Fibroblast of skin of abdomen (primary cell): ENCODE measurements at places on chromosomes 7 and 10.
A peak's percentile ranks its signal among the peaks of the same experiment; 100 is the strongest.

DNA sequence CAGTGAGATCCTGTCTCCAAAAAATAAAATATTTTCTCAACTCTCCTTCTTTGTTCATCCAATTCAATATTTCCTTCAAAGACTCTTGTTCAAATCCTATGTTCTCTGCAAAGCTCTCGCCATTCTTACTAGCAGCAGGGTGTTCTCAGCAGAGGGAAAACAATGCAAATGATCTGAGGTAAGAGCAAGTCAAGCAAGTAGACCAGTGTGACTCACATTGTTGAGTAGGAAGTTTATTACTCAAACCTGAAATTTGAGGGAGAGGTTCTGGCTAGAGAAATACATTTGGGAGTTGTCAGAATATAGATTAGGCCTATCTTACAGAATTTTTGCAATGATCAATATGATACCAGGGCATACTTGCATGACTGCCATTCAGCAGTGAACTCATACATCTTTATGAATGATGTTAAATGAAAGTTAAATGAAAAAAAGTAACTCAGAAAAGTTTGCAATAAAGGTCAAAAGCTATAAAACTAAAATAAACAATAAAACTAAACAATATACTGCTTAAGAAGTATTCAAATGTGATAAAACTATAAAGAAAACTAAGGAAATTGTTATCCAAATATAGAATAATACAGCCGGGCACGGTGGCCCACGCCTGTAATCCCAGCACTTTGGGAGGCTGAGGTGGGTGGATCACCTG is 5.8 kb downstream of the IDE start:
- peak; percentile 48 for DNase-seq

- DNase-seq: no peak
Observed at GRCh38 chr10:129784291-129784690, 179.8 kb downstream of the EBF3 start.

GRCh38 chr7:108239501-108240225 is 109.5 kb upstream of the LAMB4 start:
- DNase-seq: no peak

DNA sequence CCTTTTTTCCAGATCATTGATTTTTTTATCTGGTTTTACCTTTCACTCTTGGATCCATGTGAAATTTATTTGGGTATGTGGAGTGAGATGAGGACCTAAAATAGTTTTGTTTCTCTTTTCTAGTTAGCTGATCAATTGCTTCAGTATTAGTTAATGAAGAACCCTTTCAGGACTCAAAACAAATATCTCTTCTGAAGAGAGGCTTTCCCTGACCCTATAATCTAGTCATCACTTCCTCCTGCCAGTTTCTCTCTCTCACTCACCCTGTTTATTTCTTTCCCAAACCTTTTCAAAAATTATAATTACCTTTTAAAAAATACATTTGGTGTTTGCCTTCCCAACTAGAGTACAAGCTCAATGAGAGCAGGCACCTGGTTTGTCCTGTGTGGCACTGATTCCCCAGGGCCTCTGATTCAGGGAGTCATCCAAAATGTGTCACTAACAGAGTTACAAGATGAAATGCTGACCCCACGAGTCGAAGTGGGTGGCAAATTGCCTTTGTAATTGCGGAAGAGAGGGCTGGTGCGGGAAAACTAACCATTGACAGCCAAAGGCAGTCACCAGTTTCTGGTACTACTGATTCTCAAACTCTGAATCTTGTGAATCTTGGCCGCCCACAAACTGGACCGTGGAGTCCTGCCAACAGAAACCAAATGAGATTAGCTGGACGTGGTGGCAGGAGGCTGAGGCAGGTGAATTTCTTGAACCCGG is 2.4 kb downstream of the TMEM140 start:
- DNase-seq: no peak

GRCh38 chr7:26321435-26321834 is 29.8 kb downstream of the SNX10 start:
- DNase-seq: no peak

DNA sequence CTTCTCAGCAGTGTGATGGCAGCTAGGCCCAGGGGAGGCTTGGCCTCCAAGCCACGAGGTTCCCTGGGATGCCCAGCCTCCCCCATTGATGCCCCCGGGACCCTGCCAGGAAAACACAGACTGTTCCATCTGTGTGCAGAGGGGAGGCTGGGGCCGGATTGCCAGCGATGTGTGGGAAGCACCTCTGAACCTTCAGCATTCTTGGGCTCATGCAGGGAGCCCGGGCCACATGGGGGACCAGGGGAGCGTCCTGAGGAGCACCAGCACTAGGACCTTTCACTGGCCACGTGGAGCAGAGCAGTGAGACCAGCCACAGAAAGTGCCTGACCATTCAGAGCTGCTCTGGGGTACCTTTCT is 2.6 kb downstream of the IMPDH1 start:
- no peak for DNase-seq

DNA sequence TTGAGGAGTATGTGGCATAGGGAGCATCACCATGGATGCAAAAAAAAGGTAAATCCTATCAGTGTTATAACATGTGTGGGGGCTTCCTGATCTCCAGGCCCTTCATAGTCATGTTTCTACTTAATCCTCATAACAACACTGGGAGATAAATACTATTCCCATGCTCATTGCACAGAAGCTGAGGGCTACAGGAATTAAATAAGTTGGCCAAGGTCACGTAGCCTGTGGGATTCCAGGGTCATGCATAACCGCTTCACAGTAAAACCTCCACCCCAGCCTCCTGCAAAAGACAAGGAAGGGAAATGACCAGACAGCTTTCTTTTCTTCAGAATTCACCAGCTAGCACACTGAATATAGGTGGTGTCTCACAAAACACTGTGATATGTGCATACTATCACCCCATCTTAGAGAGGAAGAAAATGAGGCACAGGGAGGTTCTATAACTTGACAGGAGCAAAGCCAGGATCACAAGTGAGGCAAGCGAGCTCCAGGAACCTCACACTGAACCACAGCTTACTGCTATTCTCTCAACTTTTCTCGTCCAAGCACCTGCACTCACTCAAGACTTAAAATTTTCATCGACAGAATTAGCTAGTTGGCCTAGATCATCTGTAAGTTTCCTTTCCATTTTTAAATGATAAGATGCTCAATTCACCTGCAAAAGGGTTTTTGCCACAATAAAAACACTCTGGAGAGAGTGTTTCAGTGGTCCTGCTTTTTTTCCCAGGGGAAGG is 13.4 kb downstream of the JAZF1 start:
- no peak for DNase-seq

- DNase-seq: no peak
Observed at GRCh38 chr7:3806516-3806915, 505.5 kb downstream of the SDK1 start.

GRCh38 chr7:92732316-92733036 is 103.9 kb downstream of the CDK6 start:
- no peak for DNase-seq

- no peak for DNase-seq
Observed at GRCh38 chr7:27191833-27192545, 7.0 kb upstream of the HOXA11 start.

DNA sequence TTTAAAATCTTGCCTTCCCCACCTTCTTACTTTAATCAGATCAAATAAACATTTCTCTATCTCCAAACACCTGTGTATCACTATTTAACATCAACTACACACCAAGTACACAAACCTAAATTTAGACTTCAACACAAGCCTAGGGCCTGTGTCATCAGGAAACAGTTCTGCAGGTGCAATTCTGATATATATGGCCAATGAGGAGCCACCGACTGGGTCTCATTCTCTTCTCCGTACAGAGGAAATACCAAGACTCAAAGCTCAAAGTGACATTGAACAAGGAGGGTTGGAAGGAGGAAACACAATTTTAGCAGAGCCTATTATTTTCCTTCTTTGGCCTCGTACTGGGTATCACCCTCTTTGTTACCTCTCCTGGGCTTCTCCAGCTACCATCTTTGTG is 152.6 kb upstream of the PRR15 start:
- no peak for DNase-seq

DNA sequence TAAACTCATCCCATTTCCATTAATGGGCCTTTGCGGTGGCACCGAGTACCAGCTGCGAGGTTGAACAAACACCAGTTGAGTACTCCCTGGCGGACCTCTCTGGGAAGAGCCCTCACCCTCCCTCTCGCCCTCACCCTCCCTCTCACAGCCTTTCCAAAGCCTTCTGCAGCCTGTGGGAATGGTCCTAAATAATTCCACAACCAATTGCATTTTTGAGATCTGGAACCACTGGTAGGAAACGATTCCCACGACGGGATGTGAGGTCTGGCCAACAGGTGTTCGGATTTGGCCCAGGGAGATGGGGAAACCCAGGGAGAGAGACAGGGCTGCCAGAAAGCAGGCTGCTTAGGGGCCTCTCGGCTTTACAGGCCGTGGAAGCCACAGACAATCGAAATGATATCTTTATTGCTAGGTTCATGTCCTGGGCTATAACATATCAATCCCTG is 5.3 kb downstream of the PTF1A start:
- DNase-seq: no peak

GRCh38 chr10:30247704-30248103 is 101.4 kb downstream of the MTPAP start:
- no peak for DNase-seq

DNA sequence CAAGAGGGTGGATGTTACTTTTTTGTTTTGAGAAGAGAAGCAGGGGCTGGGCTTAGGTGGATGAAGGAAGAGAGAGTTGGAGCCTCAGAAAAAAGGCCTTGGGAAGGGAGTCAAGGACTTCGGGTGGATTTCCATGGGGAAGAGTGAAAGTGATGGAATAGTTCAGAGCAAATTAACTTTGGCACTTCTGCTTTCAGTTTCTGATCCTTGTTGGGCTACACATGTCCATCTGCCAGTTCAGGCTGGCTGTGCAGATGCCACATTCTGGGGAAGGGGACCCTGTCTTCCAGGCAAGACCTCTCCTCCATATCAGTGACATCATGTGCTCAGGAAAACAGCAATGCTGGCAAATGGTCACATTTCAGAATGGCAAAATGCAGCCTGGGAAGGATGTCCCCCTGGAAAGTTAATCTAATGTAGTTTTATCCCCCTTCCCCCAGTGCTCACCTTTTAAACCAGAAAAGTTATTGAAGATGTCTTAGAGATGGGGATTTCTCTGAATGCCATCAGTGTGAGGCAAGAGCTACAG is 86.0 kb downstream of the WDFY4 start:
- DNase-seq: no peak

DNA sequence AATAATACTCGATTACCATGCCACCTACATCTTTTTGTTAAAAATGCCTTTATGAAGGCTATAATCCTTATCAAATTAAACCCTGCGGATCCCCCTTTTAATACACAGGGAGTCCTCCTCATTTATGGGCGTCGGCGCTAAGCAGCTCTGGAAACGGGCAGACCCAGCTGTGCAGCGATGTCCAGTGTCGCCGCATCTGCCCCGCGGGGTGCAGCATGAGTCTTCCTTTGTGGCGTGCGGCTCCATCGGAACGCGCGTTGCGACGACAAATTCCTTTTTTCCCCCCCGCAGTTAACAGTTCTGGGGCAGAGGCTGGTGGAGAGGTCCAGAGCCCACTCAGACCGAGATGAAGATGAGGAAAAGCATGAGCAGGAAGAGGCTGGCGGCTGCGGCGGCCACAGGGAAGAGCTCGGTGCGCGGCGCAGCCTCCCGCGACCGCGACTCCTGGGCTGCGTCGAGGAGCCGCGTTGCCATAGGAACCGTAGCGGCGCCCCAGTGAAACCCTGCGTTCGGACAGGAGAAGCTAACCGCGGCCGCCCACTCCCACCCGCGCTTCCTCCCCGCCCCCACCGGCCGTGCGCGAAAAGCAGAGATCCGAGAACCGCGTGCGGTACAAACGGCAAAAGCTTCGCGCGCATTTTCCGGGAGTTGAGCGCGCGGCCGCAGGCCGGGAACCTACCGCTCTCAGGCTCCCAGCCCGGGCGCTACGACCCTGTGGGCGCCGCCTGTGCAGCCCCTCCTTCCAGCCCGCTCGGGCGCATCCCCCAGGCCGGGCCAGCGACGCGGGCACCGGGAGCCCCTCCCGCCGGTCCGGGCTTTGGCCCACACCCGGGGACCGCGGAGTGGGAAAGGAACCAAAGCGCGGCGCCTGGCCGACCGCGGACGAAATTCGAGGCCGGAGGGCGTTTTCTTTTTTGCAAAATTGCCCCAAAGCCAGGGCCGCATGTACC is 130.6 kb downstream of the SPAG6 start:
- DNase-seq: peak; percentile 21

DNA sequence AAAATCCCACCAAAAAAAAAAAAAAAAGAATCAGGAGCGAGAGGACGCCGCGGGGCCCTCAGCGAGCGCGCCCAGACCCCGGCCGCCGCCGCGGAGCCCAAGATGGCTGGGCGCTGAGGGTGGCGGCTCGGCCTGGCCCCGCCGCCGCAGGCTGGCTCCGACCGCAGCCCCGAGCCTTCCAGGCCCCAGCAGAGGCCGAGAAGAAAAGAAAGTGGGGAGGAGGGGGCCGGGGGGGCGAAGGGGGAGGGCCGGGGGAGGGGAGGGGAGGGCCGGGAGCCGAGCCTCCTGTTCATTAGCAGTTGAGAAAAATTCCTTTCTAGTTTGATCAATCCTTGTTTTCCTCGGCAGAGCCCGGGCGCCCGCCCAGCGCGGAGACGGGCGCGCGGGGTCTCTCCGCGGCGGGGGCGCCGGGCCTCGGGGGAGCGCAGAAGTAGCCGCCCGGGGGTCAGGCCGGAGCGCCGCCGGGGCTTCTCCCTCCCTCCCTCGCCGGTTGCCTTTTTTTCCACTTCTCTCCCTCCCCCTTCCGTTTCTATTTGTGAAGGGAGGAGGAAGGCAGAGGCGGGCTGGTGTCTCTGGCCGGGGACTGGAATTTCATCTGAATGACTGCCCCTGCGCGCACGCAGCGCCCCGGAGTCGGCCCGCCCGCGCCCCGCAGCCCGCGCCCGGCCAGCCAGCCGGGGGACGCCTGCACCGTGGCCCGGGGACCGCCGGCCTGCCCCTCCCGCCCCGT is 778 bp upstream of the TRIM8 start:
- peak; percentile 81 for DNase-seq

- DNase-seq: no peak
Observed at GRCh38 chr10:86288695-86289576, 77.7 kb downstream of the GRID1 start.

DNA sequence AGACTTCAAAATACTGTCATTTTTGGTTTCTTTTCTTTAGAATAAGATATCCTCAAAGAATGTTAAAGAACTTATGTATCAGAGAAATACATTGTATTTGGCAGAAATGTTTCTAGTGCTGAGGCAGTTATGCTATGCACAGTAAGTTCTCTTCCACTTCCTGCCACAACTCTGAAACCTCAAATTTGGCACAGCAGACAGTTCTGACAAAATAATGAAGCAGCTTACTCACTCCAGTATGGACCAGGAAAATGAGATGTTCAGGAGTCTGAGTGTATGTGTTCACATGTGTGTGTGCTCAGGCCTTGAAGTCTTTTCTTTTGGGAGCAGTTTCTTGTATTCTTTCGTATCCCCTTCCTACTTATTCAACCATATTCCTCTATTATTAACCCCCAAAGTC is 197.0 kb upstream of the AGK start:
- peak; percentile 40 for DNase-seq
